ENCODE measurements at places on chromosomes 7 and 10.

DNA sequence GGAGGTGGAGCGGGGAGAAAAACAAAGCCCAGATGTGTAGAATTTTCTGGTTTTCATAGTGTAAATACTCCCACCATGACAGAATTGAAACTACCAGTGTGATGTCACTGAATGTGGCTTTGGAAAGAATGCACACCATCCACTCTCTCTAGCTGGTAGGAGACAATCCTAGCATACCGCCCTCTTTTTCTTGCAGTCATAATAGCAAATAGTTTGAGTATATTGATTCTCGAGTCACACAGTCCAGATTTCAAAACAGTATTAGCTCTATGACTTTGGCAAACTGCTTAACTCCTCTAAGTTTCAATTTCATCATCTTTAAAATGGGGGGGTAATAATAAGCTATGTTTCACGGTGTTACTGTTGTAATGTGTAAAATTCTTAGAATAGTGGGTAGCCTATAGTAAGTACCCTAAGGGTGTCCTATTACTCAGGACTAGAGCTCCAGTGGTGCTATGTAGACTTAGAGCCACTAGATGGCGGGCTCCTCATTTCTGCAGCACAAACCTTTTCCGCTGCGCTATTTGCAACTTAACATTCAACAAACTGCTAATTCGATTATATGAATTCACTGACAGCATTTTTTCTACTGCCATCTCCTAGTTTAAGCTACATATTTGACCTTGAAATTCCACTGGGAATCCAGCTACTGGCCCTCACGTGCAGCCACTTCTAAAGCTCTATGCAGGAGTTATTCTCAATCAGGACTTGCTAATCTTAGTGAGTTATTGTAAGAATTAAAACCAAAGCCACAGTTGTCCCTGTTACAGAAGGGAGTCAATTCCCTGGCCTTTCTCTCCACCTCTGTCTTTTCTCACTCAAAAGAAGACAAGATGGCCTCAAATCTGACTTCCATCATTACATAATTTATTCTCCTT is 18.7 kb downstream of the TAS2R40 start:
- no peak for DNase-seq

DNA sequence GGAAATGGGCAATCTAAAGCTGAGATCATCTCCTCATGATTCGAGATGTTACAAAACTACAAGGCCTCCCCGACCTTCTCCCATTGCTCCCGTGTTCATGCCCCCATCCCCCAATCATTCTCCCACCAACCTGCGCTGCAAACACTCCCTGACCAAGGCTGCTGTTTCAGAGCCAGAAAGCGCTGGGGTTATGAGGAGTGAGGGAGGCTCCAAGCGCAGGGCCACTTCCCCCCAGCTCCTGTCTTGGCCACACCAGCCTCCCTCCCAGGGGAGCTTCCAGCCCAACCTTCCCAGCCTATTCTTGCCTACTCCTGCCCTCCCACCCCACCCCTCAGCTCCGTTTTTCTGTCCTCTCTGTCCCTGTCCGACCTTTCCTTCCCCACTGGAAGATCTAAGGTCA is 14.7 kb upstream of the NODAL start:
- no peak for DNase-seq

GRCh38 chr7:154916856-154917807 is 85.8 kb downstream of the PAXIP1 start:
- no peak for DNase-seq

GRCh38 chr7:53768186-53768585 is 732.8 kb downstream of the POM121L12 start:
- DNase-seq: no peak

- DNase-seq: no peak
These were observed 2.6 kb downstream of the MET start for GRCh38 chr7:116674508-116675173.

GRCh38 chr7:26700386-26700785 is 164.0 kb downstream of the SKAP2 start:
- no peak for DNase-seq

GRCh38 chr7:157904866-157905570 is 568.2 kb downstream of the DNAJB6 start:
- DNase-seq: no peak

DNA sequence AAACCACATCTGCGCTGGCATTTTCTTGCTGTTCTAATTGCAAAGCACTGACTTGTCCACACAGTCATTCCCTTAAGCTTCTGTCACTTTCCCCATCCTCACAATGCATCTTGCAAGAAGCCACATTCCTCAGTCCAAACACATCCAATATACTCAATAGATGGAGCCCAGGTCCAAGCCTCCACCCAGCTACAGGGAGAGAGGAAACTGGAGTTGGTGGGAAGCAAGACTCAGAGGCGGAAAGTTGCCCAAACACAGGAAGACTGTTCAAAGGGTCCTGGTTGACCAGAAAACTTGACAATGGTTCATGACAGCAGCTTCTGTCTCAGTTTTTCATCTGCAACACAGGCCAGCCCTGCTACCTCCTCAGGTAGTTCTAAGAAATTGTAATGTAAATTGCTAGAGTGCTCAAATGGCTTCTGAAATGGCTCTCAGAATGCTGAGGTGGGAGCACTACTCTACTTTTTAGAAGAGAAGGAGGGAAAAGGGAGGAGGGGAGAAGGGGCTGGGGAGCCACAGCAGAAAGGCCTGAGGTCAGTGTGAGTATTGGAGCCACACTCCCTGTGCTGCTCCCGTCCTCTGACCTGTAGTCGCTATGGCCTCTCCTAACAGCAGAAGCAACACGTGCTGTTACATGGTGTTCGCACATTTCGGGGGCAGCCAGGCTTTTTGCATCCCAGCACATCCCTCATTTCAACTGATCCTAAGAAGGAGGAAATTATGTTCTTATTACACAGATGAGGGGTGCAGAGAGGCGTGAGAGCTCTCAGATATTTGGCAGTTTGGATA is 46.9 kb upstream of the GPR26 start:
- no peak for DNase-seq

DNA sequence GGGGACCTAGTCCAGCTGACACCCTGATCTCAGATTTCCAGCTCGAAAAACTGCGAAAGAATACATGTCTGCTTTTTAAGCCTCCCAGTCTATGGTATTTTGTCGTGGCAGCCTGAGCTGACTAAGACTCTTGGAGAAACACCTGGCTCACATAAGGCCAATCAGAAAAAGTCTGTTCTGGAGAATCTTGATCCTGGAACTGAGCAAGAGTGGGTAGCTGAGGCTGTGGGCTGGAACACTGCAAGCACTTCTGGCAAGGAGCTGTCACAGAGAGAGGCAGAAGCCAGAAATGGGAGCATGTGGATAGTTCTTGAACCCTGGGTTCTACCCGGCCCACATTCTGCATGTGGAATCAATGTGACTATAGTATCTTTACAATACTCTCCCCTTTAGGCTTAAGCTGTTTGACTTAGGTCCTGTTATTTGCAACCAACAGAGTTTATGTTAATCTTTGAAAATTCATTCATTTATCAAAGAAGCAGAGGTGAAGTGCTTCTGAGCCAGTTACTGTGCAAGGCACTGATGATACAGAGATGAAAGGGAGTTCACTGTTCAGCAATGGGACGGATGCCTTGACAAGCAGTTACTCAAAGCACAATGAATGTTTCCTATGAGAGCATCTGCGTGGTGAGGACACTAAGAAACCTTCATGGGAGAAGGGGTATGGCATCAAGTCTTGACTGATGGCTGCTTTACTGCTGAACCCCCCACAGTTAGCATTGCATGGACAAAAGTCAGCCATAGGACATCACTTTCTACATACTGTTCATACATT is 4.4 kb upstream of the C10orf90 start:
- DNase-seq: no peak

GRCh38 chr7:34949361-34949760 is 87.9 kb downstream of the DPY19L1 start:
- DNase-seq: no peak

GRCh38 chr7:125450749-125451148 is 521.1 kb upstream of the POT1 start:
- DNase-seq: no peak

DNA sequence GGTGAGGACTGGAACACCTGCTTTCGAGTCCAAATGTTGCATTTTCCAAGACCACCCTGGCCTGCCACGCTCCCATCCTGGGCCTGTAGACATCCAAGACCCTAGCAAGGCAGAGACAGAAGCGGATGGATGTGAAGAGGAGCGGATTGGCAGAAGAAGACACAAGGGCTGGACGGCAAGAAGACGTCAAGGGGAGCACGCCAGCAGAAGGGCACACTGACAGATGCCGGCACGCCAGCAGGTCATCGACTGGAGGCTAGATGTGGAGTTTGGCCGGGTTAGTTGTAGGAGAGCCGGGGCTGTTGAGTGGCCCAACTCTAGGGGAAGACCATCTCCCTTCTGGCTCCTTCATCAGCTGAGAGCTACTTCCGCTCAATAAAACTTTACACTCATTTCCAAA is 251.6 kb downstream of the ZWINT start:
- DNase-seq: no peak

DNA sequence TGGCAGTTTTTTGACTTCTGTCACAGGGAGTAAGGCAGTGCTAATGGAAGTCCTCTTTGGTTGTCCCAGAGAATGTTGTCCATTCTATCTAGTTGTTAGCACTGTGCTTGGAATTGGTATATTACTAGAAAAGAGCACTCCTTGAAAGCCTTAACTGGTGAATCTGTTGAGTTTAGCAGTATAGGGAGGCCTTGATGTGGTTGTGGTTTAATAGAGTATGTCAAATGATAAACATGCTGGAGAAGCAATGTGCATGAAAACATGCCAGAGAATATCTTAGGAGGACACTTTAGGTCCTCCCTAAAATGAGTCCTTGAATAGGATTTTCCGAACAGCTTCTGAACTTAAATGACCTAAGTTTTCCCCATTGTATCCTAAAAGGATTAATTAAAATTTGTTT is 98.6 kb downstream of the BTRC start:
- no peak for DNase-seq

DNA sequence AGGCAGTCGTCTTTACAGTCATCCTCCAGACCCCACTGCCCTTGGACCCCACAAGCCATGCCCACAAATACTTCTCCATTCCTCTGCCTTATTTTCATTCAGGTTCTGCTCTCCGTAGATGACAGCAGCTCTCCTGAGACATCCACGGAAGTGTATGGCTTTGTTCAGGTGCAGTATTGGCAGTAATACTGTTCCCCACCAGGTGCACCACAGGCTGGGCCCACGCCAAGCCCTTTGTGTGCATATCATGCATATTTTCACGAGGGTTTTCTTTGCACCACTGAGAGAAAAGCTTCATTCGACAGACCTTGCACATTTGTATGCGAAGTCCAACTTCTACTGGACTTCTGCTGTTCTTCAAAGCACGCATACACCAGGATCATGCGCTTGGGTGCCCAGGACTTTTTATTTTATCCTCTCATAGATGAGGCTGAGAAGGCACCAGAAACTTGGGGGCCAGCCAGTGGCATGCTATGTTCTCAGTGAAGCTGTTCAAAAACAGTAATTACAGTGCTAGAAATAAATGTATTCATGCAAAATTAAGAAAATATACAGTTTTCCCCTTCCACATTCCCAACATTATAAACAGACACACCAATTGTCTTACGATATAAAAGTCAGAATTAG is 37.8 kb upstream of the PITRM1 start:
- DNase-seq: no peak

DNA sequence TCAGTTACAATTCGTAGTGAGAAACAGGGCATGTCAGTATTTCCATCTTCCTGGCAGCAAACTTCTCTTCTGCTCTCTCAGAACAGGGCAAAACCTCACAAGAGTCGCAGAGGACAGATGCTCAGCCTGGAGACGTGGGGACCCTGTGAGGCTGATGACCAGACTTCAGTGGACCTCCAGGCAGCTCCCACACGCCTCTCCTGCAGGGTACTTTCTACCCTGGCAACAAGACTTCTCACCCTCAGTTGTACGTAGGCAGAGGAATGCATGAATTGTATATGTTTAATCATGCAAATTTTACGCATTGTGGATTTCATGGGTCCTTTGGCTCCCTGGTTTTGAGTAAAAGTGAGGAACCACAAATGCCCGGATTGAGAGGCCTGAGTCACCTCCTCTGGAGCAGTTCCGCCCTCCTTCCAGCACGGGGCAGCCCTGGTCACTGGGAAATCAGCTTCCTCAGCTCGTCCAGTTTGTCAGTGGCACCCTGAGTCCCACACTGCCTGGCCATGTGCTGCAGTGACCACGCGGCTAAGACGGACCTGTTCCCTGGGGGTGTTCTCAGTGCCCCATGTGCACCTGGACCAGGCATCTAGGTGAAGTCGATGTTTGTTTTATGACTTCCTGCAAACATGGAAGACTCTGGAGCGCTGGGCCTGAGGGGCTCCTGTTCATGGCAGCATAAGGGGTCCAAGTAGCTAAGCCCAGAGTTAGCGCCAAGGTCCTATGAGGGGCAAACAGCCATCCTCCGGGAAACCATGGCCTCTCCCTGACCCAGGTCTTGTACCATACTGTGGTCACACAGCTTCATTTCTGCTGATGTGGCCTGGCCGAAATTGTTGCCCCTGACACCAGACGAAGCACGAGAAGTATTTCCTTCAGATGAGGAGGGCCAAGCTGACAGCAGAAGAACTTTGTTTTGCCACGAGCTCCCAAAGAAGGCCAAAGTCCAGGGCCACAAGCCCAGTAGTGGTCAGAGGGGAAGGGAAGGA is 165.1 kb downstream of the TNS3 start:
- no peak for DNase-seq

DNA sequence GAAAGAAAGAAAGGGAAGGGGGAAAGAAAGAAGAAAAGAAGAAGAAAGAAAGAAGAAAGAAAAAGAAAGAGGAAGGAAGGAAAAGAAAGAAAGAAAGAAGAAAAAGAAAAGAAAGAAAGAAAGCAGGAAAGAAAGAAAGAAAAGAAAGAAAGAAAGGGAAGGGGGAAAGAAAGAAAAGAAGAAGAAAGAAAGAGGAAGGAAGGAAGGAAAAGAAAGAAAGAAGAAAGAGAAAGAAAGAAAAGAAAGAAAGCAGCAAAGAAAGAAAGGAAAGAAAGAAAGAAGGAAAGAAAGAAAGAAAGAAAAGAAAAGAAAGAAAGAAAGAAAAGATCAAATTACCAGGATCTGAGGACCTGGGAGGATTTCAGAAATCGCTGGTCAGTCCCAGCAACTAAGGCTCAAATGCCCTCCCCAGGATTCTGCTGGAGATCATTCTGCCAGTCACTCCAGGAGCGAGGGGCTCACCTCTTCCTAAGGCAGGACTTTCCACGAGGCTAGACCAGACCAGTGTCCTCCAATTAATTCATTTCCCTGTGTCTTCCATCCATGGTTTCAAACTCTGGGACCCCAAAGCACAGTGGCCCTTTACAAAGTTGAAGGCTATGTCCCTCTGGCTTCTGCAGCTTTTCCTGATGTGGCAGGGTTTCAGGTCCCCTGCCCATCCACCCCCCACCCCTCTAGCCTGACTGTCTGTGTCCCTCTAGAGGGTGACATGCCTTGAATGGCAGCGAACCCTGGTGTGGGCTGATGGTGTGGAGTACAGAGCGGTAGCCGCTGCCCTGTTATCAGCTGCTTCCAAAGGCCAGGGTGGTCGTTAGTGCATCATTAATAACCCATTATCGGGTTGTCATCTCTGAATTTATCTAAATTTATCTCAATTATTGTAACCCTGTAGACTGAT is 77.9 kb downstream of the PARP12 start:
- DNase-seq: no peak

GRCh38 chr10:102396317-102396650 is 779 bp downstream of the NFKB2 start:
- DNase-seq: no peak
